ENCODE measurements at places on chromosomes 7 and 10.

DNA sequence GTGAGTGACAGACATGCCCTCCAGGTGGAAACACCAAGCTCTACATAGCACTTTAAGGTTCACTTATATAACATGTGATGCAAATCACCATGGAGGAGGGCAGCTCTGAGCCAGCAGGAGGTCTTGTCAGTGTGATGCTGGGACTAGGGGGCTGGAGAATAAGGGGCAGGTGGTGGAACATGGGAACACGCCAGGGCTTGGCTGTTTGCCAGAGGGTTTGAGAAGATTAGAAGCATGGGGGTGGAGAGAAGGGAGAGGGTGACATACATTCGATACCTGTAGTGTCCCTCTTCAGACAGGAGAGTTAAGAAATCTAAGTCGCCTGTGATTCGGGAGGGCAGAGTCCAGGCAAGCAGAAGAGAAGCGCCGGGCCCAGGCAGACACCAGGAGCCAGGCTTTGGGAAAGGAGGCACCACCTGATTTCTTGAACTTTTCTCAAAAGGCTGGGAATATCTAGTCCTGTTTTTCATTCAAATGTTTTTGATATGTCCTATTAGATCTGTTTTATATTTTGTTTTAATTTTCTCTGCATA lies 16.9 kb upstream of the LAMB4 start:
- DNase-seq, result no peak

DNA sequence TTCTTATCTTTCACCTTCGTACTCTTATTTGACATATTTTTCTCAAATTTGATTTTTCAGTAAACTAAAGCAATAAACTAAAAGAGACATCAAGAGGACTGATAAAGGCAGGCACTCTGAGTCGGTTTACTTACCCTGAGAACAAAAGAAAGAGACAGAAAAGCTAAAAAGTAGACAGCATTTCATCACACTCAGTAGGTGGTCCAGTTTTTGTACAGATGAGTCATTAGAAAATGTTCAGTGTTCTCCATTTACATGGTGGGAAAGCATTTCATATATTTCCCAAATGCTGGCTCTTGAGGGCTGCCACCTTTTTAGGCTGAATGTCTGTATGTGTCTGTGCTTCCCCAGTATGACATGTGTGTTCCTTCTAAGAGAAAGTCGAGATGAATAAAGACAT lies 52.7 kb downstream of the NHLRC2 start:
- no peak for DNase-seq

GRCh38 chr10:101292194-101293006 lies 61.6 kb upstream of the BTRC start:
- no peak for DNase-seq

DNA sequence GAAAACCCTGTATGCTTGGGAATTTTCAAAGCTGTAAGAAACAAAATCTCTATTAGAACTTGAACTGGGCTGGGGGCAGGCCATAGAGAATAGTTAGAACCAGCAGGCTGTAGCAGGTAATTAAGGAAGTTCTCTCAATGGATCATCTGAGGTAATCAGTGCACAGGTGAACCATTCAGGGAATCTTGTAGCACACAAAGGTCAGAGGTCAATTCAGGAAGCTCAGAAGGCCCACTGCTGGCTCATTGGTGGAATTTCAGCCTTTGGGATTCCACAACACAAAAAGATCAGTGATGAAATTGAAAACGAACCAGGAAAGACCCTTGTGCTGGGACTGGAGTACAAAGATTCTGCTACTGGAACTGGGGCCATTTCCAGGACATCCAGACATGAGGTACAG lies 82.0 kb downstream of the TMEM168 start:
- no peak for DNase-seq

DNA sequence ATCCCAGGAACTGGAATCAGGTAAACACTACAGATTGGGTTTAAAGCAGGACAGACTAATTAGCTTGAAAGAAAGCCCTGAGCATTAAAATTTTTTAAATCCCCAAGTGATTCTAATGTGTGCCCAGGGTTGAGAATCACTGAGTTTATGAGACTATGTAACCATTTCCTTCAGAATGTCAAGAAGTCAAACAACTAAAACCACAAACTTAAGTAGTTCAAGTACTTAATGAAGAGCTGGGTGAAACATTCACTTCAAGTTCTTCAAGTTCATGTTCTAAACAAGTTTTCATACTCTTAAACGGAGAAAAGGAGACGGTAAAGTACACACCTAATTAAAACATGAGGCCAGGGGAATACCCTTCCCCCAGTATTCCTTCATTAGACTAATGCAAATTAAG lies 28.2 kb upstream of the TLL2 start:
- DNase-seq, result no peak

DNA sequence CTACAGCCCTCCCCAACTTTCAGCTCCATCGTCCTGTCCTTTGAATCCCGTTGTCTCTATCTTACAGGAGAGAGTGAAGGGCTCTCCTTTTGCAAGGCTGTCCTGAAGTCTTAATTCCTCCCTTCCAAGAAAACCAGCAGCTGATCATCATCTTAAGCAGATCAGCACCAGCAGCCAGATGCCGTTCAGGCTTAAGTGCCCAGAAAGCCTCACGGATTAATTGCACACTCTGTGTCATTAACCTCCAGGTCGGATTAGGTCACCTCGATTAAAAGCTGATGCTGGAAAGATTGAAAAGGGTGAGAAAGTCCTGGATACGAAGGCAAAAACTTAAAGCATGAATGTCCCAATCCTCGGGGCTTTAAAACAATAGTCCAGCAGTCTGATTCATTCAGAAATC lies 24.8 kb upstream of the ADARB2 start:
- DNase-seq, result no peak

GRCh38 chr7:42468471-42468870 lies 231.5 kb upstream of the GLI3 start:
- no peak for DNase-seq

GRCh38 chr7:1986366-1987083 lies 246.2 kb downstream of the MAD1L1 start:
- no peak for DNase-seq

- no peak for DNase-seq
Observed at GRCh38 chr7:122140918-122141317, 3.1 kb downstream of the AASS start.

DNA sequence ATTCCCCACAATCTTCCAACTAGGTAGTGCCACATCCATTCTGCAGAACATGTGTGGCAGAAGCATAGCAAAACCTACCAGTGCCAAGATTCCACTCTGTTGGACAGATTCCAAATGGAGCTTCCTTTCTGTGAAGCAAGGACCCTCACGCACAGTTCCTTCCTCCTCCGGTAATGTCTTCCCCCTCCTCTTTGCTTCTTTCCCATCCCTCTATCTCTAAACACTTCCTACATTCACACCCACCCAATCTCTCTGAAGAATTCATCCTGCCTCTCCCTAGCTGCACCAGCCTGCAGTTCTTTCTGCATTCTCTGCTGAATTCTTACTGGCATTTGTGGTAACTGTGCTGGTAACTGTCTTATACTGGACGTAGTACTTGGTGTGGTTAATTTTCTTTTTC lies 124.9 kb downstream of the RNLS start:
- no peak for DNase-seq

DNA sequence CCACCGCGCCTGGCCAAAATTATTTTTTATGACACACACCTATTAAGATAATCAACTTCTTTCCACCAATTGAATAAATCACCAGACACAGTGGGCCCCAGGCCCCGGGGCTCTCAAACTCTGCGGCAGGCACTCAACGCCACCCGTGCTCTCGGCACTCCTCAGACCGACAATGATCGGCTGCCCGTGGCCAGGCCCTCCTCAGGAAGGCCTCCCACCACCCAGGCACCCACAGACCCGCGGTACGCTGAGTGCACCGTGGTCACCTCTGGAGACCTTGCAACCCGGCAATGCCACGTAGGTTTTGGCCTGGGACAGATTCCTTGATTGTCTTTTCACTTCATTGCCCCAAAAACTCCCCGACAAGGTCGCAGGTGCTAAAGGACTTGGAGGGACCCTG lies 6.9 kb downstream of the RADIL start:
- no peak for DNase-seq

Measured in activated CD4-positive, alpha-beta T cell treated with anti-CD3 and anti-CD28 coated beads for 1 hour (primary cell).